Activated B cell treated with CpG ODN at 0.5 μM for 24 hours (primary cell): ENCODE measurements at places on chromosomes 7 and 10.

DNA sequence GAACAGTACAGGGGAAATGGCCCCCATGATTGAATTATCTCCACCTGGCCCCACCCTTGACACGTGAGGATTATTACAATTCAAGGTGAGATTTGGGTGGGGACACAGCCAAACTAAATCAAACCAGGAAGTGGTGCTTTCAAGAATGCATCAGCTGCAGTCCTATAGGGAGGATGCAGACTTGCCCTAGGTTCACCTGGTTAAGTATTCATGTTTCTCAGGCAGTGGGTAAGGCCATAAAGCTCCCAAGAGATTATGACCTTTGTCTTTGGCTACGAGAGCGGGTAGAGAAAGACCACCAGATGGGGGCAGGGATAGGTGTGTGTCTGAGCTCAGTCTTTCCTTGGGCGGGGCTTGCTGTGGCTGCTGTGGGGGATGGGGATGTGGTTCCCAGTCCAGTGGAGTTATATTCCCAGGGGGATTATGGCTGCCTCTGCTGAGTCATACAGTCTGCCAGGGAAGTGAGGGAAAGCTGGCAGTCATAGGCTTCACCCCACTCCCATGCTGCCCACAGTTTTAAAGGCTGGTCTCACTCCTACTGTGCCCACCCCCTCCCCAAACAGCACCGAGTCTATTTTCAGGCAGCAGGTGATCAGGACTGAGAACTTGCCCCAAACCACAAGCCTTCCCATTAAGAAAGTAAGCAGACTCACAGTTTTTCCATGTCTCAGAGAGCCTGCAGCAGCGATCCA is 8.4 kb upstream of the R3HCC1L start:
- no peak for DNase-seq
- peaks cover 15% of the 10 kb centered on the region for H3K27me3 ChIP-seq
- H3K27ac ChIP-seq, result no peak overlapping the region
- H3K36me3 ChIP-seq, result peaks cover 3% of the 10 kb centered on the region
- no peak overlapping the region for H3K4me3 ChIP-seq

DNA sequence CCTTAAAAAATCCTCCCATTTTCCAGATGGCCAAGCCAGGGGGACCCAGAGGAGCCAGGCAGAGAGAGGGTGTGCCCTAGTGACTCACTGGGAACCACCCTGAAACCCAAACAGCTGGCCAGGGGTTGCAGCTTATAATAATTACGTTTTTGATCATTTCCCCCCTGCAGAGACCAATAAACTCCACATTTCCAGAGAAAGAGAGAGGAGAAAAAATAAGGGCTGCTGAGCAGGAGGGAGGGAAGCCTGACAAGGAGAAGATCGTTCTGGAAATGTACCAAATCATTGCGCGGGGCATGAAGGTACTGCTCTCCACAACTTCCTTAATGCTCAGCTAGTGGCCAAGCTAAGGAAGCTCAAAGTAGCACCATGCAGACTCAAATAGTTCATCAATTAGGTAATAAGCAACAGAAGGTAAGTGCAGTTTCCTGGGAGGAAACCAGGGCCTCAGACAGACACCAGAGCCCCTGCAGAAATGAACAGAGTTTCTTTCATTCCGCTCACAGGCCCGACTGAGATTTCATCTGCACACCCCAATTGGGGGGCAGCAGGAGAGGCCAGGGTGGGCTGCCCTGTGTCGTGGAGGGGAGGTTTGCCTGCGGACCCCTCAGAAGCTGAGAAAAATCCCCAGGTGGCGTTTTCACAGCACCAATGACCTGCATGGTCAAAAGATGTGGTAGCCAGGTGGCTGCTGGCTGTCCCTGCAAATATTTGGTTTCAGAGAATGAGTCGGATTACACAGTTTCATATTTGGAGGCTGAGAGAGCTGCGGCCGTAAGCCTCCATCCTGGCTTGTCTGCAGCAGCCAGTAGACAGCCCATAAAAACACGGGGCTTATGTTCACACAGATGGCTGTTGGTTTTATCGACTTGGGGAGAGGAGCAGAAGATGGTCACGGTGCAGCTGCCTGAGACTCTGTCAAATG is 153.2 kb upstream of the LYZL2 start:
- no peaks in the 10 kb centered on the region for H3K36me3 ChIP-seq
- H3K27me3 ChIP-seq, result peaks cover 14% of the 10 kb centered on the region
- peaks cover 11% of the 10 kb centered on the region for H3K4me1 ChIP-seq
- H3K27ac ChIP-seq, result no peak overlapping the region

GRCh38 chr7:25223206-25223605 is 5.1 kb downstream of the NPVF start:
- H3K4me1 ChIP-seq, result no peaks in the 10 kb centered on the region
- no peaks in the 10 kb centered on the region for H3K36me3 ChIP-seq
- H3K27me3 ChIP-seq, result peaks cover 38% of the 10 kb centered on the region
- H3K4me3 ChIP-seq, result no peak overlapping the region
- no peak overlapping the region for H3K27ac ChIP-seq

DNA sequence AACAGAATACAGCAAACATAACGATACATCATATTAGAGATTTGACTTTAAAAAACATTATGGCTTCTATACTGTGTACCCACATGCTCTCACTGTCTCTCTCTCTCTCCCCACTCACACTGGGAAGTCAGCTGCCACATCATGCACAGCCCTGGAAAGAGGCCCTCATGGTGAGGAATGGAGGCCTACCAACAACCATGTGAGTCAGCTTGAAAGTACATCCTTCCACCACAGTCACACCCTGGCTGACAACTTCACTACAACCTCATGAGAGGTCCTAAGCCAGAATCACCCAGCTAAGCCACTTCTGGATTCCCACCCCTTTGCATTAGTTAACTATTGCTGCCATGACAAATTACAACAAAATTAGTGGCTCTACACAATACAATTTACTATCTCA is 23.3 kb upstream of the GPR22 start:
- peaks cover 10% of the 10 kb centered on the region for H3K4me1 ChIP-seq
- H3K4me3 ChIP-seq, result no peak overlapping the region
- H3K36me3 ChIP-seq, result peaks cover 40% of the 10 kb centered on the region
- no peak overlapping the region for H3K27ac ChIP-seq
- H3K27me3 ChIP-seq, result no peaks in the 10 kb centered on the region

- H3K27me3 ChIP-seq, result peaks cover 18% of the 10 kb centered on the region
- H3K4me3 ChIP-seq, result no peak overlapping the region
- no peak for DNase-seq
These were observed 2.6 kb upstream of the GPR26 start for GRCh38 chr10:123663522-123663921.

- no peak overlapping the region for H3K4me3 ChIP-seq
- no peak for DNase-seq
- H3K4me1 ChIP-seq, result no peaks in the 10 kb centered on the region
- no peak overlapping the region for H3K27ac ChIP-seq
- no peaks in the 10 kb centered on the region for H3K27me3 ChIP-seq
These were observed 34.5 kb upstream of the CYP26C1 start for GRCh38 chr10:93026072-93026471.

DNA sequence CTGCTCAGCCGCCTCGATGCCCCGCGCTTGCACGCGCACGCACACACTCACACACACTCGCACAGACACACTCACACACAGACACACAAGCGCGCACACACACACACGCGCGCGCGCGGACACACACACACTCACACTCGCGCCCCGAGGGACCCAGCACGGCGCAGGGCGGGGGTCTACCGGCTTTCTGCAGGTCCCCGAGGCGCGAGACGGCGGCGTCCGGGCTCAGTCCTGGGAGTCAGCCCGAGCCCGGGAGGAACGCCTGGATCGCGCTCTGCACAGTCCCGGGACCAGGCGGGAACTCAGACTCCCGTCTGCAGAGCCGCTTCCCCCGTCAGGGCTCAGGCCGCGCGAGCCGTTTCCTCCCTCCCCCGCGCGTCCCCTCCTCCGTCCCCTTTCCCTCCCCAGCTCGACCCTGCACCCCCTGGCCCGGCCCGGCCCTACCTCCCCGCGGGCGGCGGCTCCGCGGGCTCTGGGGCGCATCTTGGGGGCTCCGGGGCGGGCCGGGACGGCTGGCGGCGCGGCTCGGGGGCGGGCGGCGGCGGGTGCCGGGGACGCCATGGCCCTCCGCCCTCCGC is 464 bp downstream of the DENND2A start:
- no peaks in the 10 kb centered on the region for H3K36me3 ChIP-seq
- peaks cover 24% of the 10 kb centered on the region for H3K4me1 ChIP-seq
- peak; percentile 30 for DNase-seq
- peak overlapping the region; percentile 86 for H3K4me3 ChIP-seq
- H3K27me3 ChIP-seq, result peaks cover 47% of the 10 kb centered on the region
- no peak overlapping the region for H3K27ac ChIP-seq

DNA sequence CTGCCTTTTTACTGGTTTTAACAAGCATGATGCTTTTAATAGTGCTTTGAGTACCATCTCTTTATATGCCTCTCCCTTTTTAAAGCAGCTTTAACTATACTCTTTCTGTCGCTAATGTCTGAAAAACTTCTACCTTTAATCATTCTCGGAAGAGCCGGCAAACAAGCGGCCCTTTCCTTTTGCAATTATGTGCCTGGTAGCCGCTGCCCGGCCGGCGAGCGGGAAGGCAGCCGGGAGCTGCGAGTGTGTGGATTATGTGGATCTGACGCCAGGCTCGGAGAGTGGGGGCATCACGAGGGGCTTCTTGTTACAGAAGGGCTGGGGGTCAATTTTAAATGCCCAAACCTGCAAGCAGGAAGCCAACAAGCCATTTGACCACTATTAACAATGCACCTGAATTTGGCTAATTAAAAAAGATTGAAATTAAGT is 120.9 kb downstream of the BUB3 start:
- peaks cover 17% of the 10 kb centered on the region for H3K27me3 ChIP-seq
- no peaks in the 10 kb centered on the region for H3K36me3 ChIP-seq
- H3K4me3 ChIP-seq, result no peak overlapping the region

DNA sequence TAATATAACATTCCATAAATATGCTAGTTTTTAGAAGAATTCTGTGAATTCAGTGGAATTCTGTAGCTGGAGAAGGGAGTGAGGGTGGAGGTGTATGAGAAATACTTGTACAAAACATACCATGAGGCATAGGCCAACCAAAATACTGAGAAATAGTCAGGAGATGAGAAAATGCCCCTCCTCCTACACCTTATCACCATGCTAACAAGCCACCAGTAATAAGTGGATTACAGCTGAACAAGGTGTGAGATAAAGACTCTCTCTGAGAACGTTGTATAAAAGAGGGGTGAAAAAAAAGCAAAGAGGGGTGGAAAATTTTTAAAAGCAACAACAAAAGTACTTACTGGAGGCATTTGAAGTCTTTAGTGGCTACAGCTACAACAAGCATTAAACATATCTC is 90.4 kb upstream of the IGFBP3 start:
- H3K4me3 ChIP-seq, result no peak overlapping the region
- no peaks in the 10 kb centered on the region for H3K36me3 ChIP-seq
- no peak overlapping the region for H3K27ac ChIP-seq
- H3K27me3 ChIP-seq, result peaks cover 2% of the 10 kb centered on the region
- DNase-seq, result no peak
- no peaks in the 10 kb centered on the region for H3K4me1 ChIP-seq

DNA sequence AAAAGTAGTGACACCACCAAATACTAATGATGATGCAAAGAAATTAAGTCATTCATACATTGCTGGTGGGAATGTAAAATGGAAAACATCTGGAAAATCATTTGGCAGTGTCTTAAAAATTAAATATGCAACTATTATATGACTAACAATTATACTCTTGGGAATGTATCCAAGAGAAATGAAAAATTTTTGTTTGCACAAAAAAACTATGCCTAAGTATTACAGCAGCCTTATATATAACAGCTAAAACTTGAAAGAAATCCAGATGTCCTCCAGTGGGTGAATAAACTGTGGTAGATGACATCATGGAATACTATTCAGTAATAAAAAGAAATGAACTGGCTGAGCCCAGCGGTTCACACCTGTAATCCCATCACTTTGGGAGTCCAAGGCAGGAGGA is 132.0 kb downstream of the NEBL start:
- DNase-seq, result no peak
- H3K4me1 ChIP-seq, result no peaks in the 10 kb centered on the region
- H3K27ac ChIP-seq, result no peak overlapping the region

GRCh38 chr10:124983321-124983720 is 41.4 kb downstream of the ZRANB1 start:
- DNase-seq, result no peak
- H3K4me1 ChIP-seq, result peaks cover 2% of the 10 kb centered on the region
- no peaks in the 10 kb centered on the region for H3K27me3 ChIP-seq
- no peak overlapping the region for H3K27ac ChIP-seq
- H3K4me3 ChIP-seq, result no peak overlapping the region
